ENCODE measurements at places on chromosomes 12 and 14. TPM values are rescaled to one million over a fixed set of nuclear protein-coding genes. Genes with fewer than 3 reads are reported as not detected.

- DNase-seq, result no peak
These were observed 35.5 kb upstream of the OR5AU1 start for GRCh38 chr14:21191261-21191808.

GRCh38 chr14:85762526-85762925, 232.6 kb downstream of the FLRT2 start:
- DNase-seq, result no peak

- DNase-seq, result no peak
These were observed 1048.0 kb downstream of the LRFN5 start for GRCh38 chr14:42654707-42655106.

GRCh38 chr14:70856851-70857495, 47.7 kb upstream of the MAP3K9 start:
- DNase-seq, result peak; percentile 59

DNA sequence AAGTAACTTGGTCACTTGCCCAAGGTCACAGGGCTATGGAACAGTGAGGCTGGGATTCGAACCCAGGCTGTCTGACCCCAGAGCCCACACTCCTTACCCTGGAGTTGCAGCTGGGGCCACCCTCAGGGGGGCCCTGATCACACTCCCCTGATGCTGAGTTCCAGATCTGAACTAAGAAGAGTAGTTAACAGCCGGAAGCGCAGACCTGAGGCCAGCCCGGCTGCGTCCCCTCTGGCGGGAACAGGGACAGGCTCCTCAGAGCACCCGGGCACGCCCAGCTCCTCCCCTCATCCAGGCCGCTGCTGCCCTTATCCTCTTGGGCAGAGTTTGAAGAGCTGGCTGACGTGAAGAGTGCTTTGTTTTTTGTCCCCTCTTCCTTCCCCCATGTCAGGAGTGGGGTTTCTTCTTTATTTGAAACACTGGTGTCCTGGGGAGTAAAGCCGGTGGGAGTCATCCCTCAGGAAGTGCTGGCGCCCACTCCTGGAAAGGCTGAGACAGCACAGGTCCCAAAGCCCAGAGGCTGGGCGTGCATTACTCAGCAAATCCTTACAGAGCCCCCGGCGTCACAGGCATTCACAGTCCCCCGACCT, 8.7 kb downstream of the PHB2 start:
- DNase-seq, result peak; percentile 93

- peak; percentile 64 for DNase-seq
These were observed 54.7 kb downstream of the PITPNM2 start for GRCh38 chr12:123096182-123096581.

GRIP1 gene
- 0.91 TPM for total RNA-seq

LRRC74A gene
- total RNA-seq, result not detected

L2HGDH gene
- total RNA-seq, result 6.5 TPM
